Vagina (tissue), 2 donors: ENCODE measurements at places on chromosomes 3 and 15.
A peak's percentile ranks its signal among the peaks of the same experiment; 100 is the strongest.

DNA sequence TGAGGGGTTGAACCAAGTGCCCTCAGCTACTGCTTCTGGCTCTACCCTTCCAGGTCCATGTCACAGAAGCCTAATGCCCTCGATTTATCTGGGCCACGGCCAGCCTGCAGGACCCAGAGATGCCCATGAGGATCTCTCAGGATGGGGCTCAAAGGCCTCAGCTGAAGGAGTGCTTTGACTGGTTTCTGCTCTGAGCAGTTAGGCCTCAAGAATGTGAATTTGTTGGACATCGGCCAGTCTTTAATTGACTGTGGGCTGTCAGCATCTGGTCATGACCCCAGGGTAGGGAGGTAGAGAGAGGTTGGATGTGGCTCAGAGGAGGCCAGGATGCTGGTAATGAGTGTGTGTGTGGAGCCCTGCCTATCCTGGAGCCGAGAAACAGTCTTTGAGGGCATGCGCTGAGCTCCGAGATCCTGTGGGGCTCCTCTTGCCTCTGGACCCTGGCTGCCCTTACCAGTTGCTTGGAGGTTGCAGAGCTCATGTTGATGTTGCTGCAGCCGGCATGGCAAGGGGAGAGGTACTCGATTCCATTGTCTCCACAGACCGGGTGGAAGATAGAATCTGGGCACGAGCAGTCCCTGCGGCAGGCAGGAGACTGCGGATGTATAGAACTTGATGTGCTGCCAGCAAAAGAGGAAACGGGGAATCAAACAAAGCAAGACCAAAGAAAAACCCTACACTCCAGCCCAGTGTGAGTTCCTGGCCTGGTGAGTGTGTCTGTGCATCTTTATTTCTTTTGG, 49.1 kb upstream of the RAB6B start:
- DNase-seq: no peak
- no peaks in the 10 kb centered on the region for H3K27me3 ChIP-seq
- no peak overlapping the region for H3K4me3 ChIP-seq
- H3K27ac ChIP-seq: no peak overlapping the region

DNA sequence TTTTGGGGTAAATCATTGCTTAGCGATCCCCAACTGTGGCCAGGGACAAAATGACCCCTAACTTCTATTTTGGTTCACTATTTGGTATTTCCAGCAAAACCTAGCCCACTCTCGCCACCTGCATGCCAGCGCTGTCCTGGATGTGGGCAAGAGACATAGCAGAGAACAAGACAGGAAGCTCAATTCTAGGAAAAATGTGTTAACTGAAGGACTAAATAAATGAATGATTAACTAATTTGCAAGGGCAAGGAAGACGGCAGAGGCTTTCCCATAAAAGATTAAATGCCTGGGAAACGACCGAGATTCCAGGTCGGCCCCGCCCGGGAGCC, 408 bp downstream of the NICN1 start:
- H3K27me3 ChIP-seq: no peaks in the 10 kb centered on the region
- peak overlapping the region; percentile 94 for H3K27ac ChIP-seq
- H3K36me3 ChIP-seq: no peaks in the 10 kb centered on the region
- H3K4me3 ChIP-seq: peak overlapping the region; percentile 85

- no peaks in the 10 kb centered on the region for H3K27me3 ChIP-seq
- H3K36me3 ChIP-seq: peaks cover 32% of the 10 kb centered on the region
- H3K4me1 ChIP-seq: peaks cover 21% of the 10 kb centered on the region
Observed at GRCh38 chr15:63718590-63719035, 115.1 kb downstream of the HERC1 start.

- no peaks in the 10 kb centered on the region for H3K4me1 ChIP-seq
- no peak overlapping the region for H3K4me3 ChIP-seq
- no peaks in the 10 kb centered on the region for H3K36me3 ChIP-seq
- no peaks in the 10 kb centered on the region for H3K27me3 ChIP-seq
- no peak for DNase-seq
- no peak overlapping the region for H3K27ac ChIP-seq
Observed at GRCh38 chr3:19295208-19295607, 146.9 kb downstream of the KCNH8 start.

DNA sequence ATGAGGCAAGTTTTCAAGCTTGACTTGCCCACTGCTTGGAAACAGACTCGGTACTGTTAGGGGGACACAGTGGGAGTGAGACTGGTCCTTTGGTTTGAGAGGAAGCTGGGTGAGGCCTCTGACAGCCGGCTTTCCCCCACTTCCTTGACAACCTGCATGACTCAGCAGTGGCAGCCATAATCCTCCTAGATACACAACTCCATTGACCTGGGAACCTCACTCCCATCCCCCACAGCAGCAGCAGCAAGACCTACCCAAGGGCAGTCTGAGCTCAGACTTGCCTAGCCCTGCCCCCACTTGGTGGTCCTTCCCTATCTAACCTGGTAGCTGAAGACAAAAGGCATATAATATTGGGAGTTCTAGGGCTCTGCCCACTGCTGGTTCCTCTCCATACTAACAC, 1043.5 kb upstream of the ALCAM start:
- no peak overlapping the region for H3K4me3 ChIP-seq
- H3K4me1 ChIP-seq: no peaks in the 10 kb centered on the region
- no peak for DNase-seq

- DNase-seq: no peak
- H3K36me3 ChIP-seq: peaks cover 4% of the 10 kb centered on the region
- H3K27me3 ChIP-seq: no peaks in the 10 kb centered on the region
- peaks cover 15% of the 10 kb centered on the region for H3K4me1 ChIP-seq
- peak overlapping the region; percentile 92 for H3K27ac ChIP-seq
Observed at GRCh38 chr3:197713477-197713822, 23.3 kb downstream of the RUBCN start.

DNA sequence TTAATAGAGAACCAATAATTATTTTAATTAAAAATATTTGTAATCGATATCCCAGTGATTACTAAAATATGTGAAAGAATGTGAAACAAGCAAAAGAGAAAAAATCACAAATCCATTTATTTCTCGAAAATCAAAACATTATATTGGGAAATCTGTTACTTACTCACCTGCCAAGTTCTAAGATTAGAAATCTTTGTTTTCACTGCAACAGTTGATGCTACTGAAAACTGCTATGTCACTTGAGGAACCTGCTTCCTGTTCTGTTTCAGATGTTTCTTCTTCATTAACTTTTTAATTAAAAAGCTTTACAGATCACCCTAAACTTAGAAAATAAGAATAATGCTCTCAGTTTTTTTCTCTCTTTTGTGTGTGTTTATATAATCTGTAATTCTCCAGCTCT, 13.7 kb upstream of the DPH6 start:
- no peak overlapping the region for H3K4me3 ChIP-seq
- H3K36me3 ChIP-seq: no peaks in the 10 kb centered on the region
- DNase-seq: no peak
- H3K27ac ChIP-seq: no peak overlapping the region
- no peaks in the 10 kb centered on the region for H3K27me3 ChIP-seq
- H3K4me1 ChIP-seq: no peaks in the 10 kb centered on the region

DNA sequence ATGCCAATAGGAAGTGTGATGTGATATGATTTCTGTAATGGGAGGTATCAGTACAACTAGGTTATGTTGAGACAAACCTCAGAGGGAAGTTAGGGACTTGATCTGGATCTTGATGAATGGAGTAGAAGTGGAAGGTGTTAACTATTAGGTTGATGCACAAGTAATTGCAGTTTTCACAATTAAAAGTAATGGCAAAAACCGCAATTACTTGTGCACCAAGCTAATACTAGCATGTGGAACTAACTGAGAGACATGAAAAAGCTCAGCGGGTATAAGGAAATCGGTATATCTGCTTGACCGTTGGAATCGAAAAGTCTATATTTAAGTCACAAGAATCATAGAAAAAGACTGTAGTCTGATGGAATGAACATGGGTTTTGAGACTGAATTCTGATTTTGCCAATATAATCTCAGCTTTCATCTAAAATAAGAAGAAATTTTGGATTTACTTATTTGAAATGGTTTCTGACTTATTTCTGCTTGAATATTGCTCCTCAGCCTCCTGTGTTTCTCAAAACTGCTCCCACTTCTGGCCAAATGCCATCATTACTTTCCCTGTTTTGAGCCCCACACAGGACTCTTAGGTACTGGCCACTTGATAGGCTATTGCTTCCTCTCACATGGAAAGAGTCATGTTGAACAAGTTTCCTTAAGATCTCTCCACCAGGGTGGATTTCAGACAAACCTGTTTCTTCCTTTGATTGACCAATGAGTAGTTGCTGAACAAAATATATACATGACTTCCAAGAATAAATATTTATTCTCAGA, 271.5 kb upstream of the COL8A1 start:
- no peaks in the 10 kb centered on the region for H3K36me3 ChIP-seq
- H3K27me3 ChIP-seq: no peaks in the 10 kb centered on the region
- H3K27ac ChIP-seq: no peak overlapping the region
- no peaks in the 10 kb centered on the region for H3K4me1 ChIP-seq
- DNase-seq: no peak

DNA sequence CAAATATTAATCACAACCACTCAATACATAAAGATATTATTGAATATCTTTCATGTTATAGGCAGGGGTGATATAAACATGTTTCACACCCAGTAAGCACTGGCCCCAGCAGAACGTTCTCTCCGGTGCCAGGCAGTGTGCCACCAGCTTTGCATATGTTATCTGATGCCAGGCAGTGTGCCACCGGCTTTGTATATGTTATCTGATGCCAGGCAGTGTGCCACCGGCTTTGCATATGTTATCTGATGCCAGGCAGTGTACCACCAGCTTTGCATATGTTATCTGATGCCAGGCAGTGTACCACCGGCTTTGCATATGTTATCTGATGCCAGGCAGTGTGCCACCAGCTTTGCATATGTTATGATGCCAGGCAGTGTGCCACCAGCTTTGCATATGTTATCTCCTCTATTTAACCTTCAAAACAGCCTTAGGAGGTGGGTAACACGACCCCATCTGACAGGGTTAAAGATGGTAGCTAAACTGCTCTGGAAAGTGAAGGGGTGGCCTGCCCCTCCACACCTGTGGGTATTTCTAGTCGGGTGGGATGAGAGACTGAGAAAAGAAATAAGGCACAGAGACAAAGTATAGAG, 6.9 kb downstream of the MUC20 start:
- no peaks in the 10 kb centered on the region for H3K36me3 ChIP-seq
- no peaks in the 10 kb centered on the region for H3K4me1 ChIP-seq
- H3K27ac ChIP-seq: no peak overlapping the region
- no peak for DNase-seq
- H3K27me3 ChIP-seq: no peaks in the 10 kb centered on the region
- H3K4me3 ChIP-seq: no peak overlapping the region

GRCh38 chr3:66593978-66594377, 93.2 kb upstream of the LRIG1 start:
- DNase-seq: no peak
- no peak overlapping the region for H3K27ac ChIP-seq
- H3K36me3 ChIP-seq: no peaks in the 10 kb centered on the region
- no peaks in the 10 kb centered on the region for H3K4me1 ChIP-seq

DNA sequence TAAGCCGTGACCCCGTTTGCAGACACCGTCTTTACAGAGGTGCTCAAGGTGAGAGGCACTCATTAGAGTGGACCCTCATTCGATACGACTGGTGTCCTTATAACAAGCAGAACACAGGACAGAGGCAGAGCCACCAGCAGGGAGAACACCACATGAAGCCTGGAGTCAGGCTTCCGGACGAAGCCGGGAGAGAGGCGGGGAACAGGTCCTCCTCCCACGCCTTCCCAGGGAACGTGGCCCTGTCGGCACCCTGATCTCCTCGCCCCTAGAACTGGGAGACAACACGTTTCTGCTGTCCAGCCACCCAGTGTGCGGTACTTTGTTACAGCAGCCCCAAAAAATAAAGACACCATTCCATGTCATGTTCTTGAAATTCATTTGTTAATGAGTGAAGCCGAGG, 33.6 kb downstream of the ZDHHC19 start:
- H3K27me3 ChIP-seq: no peaks in the 10 kb centered on the region
- H3K27ac ChIP-seq: no peak overlapping the region
- DNase-seq: no peak
- H3K4me1 ChIP-seq: no peaks in the 10 kb centered on the region

DNA sequence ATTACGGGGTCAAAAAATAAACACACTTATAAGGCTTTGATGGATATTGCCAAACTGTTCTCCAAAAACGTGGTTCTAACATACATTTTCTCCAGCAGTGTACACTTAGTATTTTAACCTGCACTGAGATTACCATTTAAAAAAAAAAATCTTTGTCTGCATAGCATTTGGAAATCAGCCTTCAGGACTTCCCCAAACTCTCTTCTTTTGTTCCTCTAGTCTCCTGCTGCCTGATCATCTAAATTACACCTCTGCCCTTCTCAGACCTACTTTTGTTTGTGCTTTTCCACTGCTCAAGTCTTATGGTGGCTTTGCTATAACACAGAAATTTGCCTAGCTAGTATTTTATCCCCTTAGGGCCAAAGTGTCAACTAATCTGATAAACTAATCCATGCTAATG, 3.8 kb downstream of the NCEH1 start:
- H3K27me3 ChIP-seq: no peaks in the 10 kb centered on the region
- H3K4me3 ChIP-seq: no peak overlapping the region
- no peaks in the 10 kb centered on the region for H3K36me3 ChIP-seq
- peaks cover 29% of the 10 kb centered on the region for H3K4me1 ChIP-seq
- H3K27ac ChIP-seq: no peak overlapping the region

- H3K27ac ChIP-seq: peak overlapping the region; percentile 96
- H3K36me3 ChIP-seq: no peaks in the 10 kb centered on the region
- peak overlapping the region; percentile 67 for H3K4me3 ChIP-seq
- H3K4me1 ChIP-seq: peaks cover 35% of the 10 kb centered on the region
- DNase-seq: no peak
Observed at GRCh38 chr3:11720304-11720898, 76.7 kb upstream of the VGLL4 start.

DNA sequence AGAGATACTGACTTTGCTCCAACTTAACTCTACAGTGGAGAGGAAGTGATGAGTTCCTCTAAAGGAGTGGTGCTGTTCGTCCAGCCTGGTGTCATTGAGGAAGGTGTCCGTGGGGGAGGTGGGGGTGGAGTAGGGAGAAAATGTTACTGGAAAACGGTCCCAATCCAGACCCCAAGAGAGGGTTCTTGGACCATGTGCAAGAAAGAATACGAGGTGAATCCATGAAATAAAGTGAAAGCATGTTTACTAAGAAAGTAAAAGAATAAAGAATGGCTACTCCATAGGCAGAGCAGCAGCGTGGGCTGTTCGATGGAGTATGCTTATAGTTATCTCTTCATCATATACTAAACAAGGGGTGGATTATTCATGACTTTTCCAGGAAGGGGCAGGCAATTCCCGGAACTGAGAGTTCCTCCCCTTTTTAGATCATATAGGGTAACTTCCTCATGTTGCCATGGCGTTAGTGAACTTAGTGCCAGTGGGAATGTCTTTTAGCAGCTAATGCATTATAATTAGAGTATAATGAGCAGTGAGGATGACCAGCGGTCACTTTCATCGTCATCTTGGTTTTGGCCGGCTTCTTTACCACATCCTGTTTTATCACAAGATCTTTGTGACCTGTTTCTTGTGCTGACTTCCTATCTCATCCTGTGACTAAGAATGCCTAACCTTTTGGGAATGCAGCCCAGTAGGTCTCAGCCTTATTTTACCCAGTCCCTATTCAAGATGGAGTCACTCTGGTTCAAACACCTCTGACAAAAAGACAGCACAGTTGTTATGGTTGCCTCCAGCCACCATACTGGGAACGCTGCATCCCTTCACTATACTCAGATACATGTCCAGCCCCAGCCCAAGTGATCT, 38.6 kb downstream of the CLEC3B start:
- H3K36me3 ChIP-seq: no peaks in the 10 kb centered on the region
- no peaks in the 10 kb centered on the region for H3K27me3 ChIP-seq
- no peak overlapping the region for H3K4me3 ChIP-seq
- no peak overlapping the region for H3K27ac ChIP-seq
- DNase-seq: no peak

- no peaks in the 10 kb centered on the region for H3K4me1 ChIP-seq
- no peak overlapping the region for H3K27ac ChIP-seq
- H3K36me3 ChIP-seq: no peaks in the 10 kb centered on the region
- no peaks in the 10 kb centered on the region for H3K27me3 ChIP-seq
- H3K4me3 ChIP-seq: no peak overlapping the region
- no peak for DNase-seq
Observed at GRCh38 chr3:134658555-134658954, 7.7 kb upstream of the KY start.
